ENCODE measurements at places on chromosomes 5 and 9.

DNA sequence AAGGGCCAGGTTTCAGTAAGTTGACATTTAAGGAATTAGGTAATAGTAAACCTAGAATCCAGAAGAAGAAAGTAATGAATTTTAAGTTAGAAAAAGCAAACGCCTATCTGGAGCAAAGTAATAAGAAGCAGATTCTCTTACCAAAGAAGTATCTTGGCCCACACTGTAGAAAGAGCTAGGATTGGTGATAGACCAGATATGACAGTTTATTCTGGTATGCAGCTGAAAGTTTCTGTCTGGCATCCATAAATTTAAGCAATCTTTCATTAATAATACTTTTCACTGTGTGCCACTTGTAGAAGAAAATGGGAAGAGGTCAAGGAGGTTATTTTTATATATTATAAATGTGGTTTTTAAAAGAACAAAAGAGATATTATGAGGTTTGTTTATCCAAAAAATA is 3.0 kb downstream of the RECK start:
- H3K4me3 ChIP-seq, result no peak overlapping the region
- H3K27ac ChIP-seq, result no peak overlapping the region
- DNase-seq, result no peak
- H3K36me3 ChIP-seq, result no peaks in the 10 kb centered on the region

- H3K27me3 ChIP-seq, result no peaks in the 10 kb centered on the region
- H3K4me1 ChIP-seq, result peaks cover 4% of the 10 kb centered on the region
- H3K27ac ChIP-seq, result no peak overlapping the region
- H3K4me3 ChIP-seq, result peak overlapping the region; percentile 50
- H3K36me3 ChIP-seq, result no peaks in the 10 kb centered on the region
Measured at GRCh38 chr9:91192381-91193086, 169.2 kb downstream of the AUH start.

DNA sequence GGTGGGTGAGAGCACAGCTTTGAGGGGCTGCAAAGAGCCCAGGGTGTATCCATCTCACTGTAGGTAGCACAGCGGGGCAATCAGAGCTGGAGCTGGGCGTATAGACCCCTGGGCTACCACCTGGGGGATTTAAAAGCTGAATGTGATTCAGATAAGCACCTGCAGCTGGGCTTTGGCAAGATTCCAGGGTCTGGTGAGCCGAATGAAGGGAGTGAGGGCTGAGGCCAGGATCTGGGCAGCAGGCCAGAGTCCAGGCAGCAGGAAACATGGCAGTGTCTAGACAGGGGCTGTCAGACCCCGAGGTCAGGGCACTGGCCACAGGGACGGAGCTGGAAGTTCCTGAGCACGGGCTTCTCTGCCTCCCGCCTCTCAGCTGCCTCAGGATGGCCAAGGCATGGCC is 8.7 kb downstream of the ASS1 start:
- no peak for DNase-seq
- H3K4me3 ChIP-seq, result no peak overlapping the region
- no peak overlapping the region for H3K27ac ChIP-seq
- no peaks in the 10 kb centered on the region for H3K36me3 ChIP-seq
- H3K27me3 ChIP-seq, result peaks cover 3% of the 10 kb centered on the region

GRCh38 chr5:37112383-37112991 is 136.7 kb downstream of the CPLANE1 start:
- no peaks in the 10 kb centered on the region for H3K4me1 ChIP-seq
- no peaks in the 10 kb centered on the region for H3K27me3 ChIP-seq
- H3K27ac ChIP-seq, result no peak overlapping the region
- no peak for DNase-seq
- H3K36me3 ChIP-seq, result peaks cover 2% of the 10 kb centered on the region

GRCh38 chr5:10618311-10618710 is 54.4 kb downstream of the ANKRD33B start:
- H3K36me3 ChIP-seq, result no peaks in the 10 kb centered on the region
- H3K4me3 ChIP-seq, result no peak overlapping the region
- DNase-seq, result no peak
- H3K27me3 ChIP-seq, result no peaks in the 10 kb centered on the region

DNA sequence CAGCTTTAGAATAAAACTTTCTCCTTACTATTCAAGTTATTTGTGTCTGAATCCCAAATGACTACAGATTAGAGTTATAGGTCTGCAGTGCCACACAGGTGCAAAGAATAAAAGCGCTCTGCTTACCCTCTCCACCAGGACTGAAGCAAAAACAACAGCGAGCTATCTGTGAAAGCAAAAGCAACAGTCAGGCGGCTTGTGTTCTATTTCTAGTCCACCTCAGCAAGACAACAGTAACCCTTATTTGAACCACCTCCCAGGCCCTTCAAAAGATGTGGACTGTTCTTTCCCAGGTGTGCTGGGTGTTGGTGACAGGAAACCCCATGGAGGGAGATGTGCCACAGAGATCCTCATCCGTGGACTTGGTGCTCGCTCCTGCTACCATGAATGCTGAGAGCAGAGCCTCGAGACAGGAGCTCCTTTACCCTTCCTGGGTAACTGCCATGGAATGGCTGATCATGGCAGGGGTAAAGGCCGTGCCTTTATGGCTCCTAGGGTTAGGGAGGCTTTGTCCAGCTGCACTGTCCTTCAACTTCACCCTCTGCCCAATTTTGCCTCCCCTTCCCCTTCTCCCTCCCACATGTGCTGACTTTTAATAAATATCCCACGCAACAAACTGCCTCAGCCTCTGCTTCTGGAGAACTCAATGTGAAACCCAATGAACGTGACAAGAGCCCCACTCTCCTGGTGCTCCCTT is 108.6 kb downstream of the SERINC5 start:
- no peak overlapping the region for H3K4me3 ChIP-seq
- no peaks in the 10 kb centered on the region for H3K27me3 ChIP-seq
- no peak for DNase-seq
- H3K4me1 ChIP-seq, result peaks cover 16% of the 10 kb centered on the region

DNA sequence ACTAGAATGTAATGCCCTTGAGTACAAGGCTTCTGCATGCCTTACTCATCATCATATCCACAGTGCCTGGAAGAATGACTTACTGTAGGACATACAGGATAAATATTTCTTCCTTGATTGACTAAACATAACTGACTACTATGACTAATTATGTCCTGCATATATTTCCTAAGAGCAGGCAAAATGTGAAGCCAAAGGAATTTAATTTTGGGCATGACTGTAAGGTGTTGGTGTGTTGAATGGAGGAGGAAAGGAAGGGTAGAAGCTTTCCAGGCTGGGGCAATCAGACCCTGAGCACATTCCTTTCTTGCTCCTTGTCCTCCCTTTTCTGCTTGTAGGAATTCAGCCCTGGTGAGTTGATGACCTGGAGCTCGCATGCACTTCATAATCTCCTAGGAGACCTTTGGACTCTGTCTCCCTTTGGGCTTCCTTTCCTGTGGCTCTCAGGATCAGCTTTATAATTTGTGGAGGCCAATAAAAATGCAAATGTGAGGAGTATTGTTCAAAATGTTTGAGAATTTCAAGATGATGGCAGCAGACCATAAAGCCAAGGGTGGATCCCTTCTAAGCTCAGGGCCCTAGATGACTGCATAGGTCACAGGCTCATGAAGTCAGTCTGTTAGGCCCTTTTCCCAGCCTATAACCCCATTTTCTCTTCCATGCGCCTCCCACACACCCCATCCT is 174.0 kb downstream of the HMHB1 start:
- no peaks in the 10 kb centered on the region for H3K27me3 ChIP-seq
- no peak overlapping the region for H3K27ac ChIP-seq
- H3K4me3 ChIP-seq, result no peak overlapping the region

- no peaks in the 10 kb centered on the region for H3K27me3 ChIP-seq
- no peak overlapping the region for H3K27ac ChIP-seq
- no peak overlapping the region for H3K4me3 ChIP-seq
- DNase-seq, result no peak
Measured at GRCh38 chr9:131889437-131890251, 149.8 kb upstream of the RAPGEF1 start.

- H3K4me1 ChIP-seq, result no peaks in the 10 kb centered on the region
- no peak overlapping the region for H3K27ac ChIP-seq
- no peak overlapping the region for H3K4me3 ChIP-seq
- H3K27me3 ChIP-seq, result no peaks in the 10 kb centered on the region
- DNase-seq, result no peak
Measured at GRCh38 chr5:75034137-75034739, 18.1 kb downstream of the GCNT4 start.

DNA sequence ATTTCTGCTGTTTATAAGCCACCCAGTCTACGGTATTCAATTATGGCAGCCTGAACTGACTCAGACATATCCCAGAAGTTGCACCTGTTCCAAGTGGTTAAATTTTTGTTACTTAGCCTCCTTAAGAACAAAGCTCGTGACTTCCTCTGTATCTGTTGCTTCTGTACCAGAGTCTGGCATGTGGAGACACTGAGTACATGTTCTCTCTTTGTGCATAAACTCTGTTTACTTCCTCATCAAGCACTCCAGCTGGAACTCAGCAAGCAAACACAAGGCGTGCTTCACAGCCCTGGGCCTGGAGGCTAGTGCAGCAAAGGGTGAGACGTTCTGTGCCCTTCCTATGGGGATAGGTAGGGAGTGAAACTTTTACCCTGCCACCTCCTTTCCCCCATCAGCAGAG is 19.0 kb downstream of the C9orf152 start:
- no peak overlapping the region for H3K27ac ChIP-seq
- no peak overlapping the region for H3K4me3 ChIP-seq
- no peaks in the 10 kb centered on the region for H3K4me1 ChIP-seq
- DNase-seq, result no peak
- H3K36me3 ChIP-seq, result no peaks in the 10 kb centered on the region

- H3K4me3 ChIP-seq, result peak within 1 kb of the TSS; percentile 61
- H3K27ac ChIP-seq, result peak within 1 kb of the TSS; percentile 2
- DNase-seq, result peak; percentile 71
- H3K36me3 ChIP-seq, result peaks cover 10% of the 10 kb centered on the region
- peaks cover 4% of the 10 kb centered on the region for H3K4me1 ChIP-seq
- no peaks in the 10 kb centered on the region for H3K27me3 ChIP-seq
Measured at GRCh38 chr9:111599092-111599954, at the start of gene PTGR1. PTGR1 (minus strand) TSS chr9:111599647; CDS start chr9:111597422, 2,225 bp downstream.

DNA sequence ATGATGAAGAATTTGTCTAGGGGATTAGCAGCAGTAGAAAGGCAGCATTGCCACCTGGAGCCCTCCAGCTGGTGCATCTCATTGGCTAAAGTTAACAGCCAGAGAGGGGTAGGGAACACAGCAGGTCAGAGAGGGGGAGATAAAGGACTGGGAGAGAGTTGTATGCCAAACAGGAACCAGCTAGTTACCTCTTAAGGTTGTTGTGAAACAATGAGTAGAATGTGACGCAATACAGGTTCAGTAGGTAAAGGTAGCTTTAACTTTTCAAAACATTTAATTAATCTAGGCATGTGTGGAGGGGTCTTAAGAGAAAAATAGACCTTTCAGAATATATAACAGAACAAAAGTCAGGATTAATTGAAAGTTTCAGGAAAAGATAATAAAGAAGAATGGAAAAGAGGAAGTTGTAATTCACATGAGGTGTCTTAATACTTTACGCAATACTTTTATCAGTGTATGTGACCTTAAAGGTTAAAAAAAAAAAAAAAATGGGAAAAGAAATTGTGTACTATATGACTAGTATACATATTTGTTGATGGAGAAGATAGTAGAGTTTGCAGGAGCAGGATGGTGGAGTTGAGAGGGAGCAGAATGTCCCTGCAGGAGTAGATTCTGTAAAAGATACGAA is 14.3 kb downstream of the FBXO38 start:
- H3K27me3 ChIP-seq, result no peaks in the 10 kb centered on the region
- H3K4me3 ChIP-seq, result no peak overlapping the region
- peaks cover 96% of the 10 kb centered on the region for H3K36me3 ChIP-seq
- DNase-seq, result no peak

- no peak for DNase-seq
- no peak overlapping the region for H3K4me3 ChIP-seq
- no peak overlapping the region for H3K27ac ChIP-seq
- no peaks in the 10 kb centered on the region for H3K27me3 ChIP-seq
Measured at GRCh38 chr5:178423431-178423830, 166.8 kb downstream of the COL23A1 start.

- H3K4me3 ChIP-seq, result no peak overlapping the region
- no peaks in the 10 kb centered on the region for H3K27me3 ChIP-seq
- no peaks in the 10 kb centered on the region for H3K36me3 ChIP-seq
Measured at GRCh38 chr9:122383992-122384461, 13.2 kb downstream of the PTGS1 start.

GRCh38 chr5:138465261-138466124 is at the start of gene EGR1:
EGR1 (plus strand) TSS chr5:138465479; CDS start chr5:138465762, 283 bp downstream.
- H3K4me1 ChIP-seq, result peaks cover 15% of the 10 kb centered on the region
- H3K27me3 ChIP-seq, result peaks cover 2% of the 10 kb centered on the region
- DNase-seq, result peak; percentile 97
- peak within 1 kb of the TSS; percentile 95 for H3K4me3 ChIP-seq

DNA sequence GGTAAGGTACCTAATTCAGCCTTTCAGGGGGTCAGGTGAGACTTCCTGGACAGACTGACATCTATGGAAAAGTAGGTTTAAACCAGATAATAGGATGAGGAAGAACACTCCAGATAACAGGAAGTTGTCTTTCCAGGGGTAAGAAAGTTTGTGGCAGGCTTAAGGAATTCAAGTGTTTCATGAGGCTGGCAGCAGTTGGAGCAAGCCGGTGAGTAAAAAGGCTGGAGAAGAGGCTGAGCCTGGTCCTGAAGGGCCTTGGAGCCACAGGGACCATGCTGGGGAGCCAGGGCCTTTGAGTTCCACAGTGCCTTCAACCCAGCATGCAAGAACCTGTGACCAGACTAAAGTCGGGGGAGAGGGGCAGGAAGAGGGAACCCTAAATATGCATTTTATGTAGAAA is 353.4 kb downstream of the SPOCK1 start:
- DNase-seq, result no peak
- H3K36me3 ChIP-seq, result no peaks in the 10 kb centered on the region
- no peak overlapping the region for H3K27ac ChIP-seq
- H3K27me3 ChIP-seq, result no peaks in the 10 kb centered on the region
- H3K4me3 ChIP-seq, result no peak overlapping the region
- H3K4me1 ChIP-seq, result peaks cover 21% of the 10 kb centered on the region

DNA sequence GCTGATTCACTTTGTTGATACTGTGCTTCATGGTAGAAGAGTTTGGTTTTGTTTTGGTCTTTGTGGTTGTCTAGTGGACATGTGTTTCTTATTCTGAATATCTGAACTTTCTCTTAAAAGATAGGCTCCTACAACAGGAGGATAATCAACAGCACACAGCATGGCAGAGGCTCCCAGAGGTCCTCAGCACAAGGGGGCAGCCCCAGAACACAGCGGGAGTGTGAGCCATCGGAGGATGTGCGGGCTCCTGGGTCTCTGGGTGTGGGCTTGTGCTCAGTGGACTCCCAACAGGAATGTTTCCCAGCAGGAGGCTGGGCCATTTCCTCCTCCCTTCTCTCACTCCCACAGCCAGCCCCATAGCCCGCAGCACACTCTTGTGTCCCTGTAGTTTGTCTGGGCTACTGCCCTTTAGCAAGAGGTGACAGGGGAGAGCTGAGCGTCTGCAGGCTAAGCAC is 164.3 kb upstream of the OTULINL start:
- peaks cover 1% of the 10 kb centered on the region for H3K4me1 ChIP-seq
- DNase-seq, result no peak
- H3K4me3 ChIP-seq, result no peak overlapping the region

DNA sequence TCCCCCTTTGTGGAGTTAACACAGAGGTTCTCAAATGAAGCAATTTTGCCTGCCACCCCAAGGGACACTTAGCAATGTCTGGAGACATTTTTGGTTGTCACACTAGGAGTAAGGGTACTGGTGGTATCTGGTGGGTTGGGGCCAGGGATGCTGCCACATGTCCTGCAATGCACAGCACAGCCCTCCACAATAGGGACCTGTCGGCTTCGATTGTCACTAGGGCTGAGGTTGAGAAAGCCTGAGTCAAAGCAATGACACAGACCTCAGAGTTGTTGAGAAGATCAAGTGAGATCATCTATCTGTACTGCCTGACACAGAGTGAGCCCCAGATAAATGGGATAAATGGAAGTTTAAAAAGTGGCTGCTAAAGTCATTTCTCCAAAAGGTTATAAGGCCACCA is 249.2 kb upstream of the KLF4 start:
- no peaks in the 10 kb centered on the region for H3K36me3 ChIP-seq
- no peak overlapping the region for H3K4me3 ChIP-seq
- no peak overlapping the region for H3K27ac ChIP-seq
- DNase-seq, result no peak

Measured in neuronal stem cell (in vitro differentiated cells).